ENCODE measurements at places on chromosomes 6 and 20.

GRCh38 chr20:10472871-10473270 lies 37.8 kb downstream of the SLX4IP start:
- no peak for DNase-seq

DNA sequence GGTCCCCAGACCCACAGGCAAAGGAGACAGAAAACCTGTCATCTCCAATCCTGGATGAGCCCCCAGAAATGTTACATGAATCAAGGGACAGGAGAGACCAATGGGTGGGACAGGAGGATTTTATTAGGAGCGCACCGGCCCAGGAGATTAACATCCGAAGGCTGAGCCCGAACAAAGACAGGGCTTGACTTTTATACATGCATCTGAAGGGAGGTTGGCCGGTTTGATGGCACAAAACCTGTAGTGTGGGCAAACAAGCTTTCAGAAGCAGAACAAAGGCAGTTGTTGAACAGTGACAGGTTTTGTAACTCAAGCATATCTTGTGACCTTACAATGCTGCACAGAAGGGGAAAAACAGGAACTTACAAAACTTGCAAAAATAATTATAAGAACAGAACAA lies 83.9 kb upstream of the GPR6 start:
- DNase-seq = no peak

GRCh38 chr6:97461218-97461617 lies 178.2 kb upstream of the MMS22L start:
- DNase-seq = no peak

- DNase-seq = no peak
These were observed 73.6 kb downstream of the REV3L start for GRCh38 chr6:111409430-111409829.

GRCh38 chr20:44688053-44688625 lies 27.0 kb upstream of the CCN5 start:
- DNase-seq = no peak

- peak; percentile 24 for DNase-seq
These were observed 585 bp downstream of the PSMB9 start for GRCh38 chr6:32854376-32855178.

DNA sequence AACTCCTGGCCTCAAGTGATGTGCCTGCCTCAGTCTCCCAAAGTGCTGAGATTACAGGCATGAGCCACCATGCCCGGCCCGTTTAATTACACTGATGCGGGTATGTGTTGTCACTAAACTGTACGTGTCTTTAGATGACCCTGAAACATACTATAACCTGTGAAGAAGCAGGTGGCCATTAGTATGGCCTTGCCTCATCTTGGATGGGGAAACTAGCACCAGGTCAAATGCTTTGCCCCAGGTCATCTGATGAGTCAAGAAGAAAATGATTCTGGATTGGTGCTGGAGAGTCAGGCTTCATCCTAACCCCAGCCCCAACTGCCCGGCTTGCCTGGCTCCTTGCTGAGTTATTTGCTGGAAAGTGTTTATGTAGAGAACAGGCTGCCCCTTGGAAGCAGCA lies 2.9 kb upstream of the SASH1 start:
- DNase-seq = no peak

GRCh38 chr20:19945732-19946670 lies 71.2 kb upstream of the NAA20 start:
- DNase-seq = no peak

DNA sequence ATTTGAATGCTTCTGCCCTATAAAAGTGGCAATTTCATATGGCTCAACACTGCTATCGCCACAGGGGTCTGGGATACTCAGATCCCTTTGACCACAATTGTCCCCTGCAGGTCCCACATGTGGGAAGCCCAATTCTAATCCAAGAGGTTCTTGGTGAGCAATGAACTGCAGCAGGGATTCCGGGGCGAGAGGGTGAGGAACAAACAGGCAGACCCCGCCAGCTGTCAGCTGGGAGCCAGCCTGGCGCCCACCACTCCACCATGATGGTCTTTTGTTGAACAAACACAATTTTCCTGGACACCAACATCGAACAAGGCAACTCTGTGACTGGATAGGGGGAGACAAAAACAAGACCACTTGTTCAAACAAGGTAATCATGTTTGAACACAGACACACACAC lies 80.5 kb downstream of the TMEM242 start:
- DNase-seq = no peak

DNA sequence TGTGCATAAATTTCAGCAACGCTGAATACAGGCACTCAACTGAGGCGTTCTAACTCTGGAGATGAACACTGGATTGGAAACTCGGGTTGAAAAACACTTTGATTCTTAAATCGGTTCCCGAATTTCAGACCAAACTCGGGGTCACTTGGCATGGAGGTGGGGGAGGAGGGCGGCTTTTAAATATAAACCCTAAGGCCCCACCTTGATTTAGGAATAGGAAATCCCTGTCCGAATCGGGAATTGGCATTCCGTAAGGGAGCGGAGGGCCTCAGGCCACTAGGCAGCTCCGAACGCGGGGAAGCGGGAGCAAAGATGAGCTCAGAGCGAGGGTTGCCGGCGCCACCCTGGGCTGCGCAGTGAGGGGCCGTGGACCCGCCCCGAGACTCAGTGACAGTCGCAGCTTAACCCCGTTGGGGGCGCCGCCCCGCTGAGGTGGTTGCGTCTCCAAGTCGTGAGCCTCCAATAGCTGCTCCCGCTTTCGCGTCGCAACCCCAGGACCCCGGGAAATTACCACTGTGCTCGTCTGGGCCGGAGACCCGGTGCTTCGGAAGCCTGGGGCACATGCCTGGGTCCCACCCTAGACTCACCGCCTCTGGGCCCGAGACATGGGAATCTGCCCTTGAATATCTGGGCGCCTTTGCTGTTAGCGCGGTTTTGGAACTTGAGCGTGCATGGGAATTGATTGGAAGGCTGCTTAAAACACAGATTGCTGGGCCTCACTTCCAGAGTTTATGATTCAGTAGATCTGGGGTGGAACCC lies 4.6 kb upstream of the SIM1 start:
- no peak for DNase-seq

DNA sequence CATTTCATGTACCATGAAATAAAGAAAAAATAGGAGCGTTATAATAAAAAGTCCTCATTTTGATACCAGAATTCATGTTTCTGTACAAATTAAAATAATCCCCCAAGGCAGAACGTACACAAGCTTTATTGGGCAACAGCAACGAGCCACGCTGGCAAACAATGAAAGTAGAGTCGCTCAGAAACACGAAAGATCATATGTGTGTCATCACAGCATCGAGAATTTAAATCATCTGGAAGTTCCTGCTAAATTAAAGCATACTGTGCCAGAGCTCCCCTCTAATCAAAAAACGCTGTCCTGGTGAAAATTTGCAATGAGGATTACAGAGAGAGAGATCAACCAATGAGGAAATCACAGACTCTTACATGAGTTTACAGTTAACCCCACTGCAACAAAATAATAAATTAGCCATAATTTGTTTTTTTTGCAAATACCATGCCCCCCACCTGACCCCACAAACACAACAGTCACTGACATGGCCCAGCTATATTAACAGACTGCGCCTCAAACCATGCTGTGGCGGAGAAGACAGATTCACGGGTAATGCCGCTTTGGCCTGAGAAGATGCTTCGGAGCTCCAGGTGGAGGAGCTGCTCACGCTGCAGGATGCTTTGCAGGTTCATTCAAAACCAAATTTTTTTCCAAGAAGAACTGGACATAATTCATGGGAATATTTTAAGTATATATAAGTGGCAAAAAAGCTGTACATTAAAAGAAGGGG lies 54.3 kb upstream of the NFATC2 start:
- no peak for DNase-seq

GRCh38 chr6:168583821-168584220 lies 142.8 kb downstream of the SMOC2 start:
- DNase-seq = no peak

DNA sequence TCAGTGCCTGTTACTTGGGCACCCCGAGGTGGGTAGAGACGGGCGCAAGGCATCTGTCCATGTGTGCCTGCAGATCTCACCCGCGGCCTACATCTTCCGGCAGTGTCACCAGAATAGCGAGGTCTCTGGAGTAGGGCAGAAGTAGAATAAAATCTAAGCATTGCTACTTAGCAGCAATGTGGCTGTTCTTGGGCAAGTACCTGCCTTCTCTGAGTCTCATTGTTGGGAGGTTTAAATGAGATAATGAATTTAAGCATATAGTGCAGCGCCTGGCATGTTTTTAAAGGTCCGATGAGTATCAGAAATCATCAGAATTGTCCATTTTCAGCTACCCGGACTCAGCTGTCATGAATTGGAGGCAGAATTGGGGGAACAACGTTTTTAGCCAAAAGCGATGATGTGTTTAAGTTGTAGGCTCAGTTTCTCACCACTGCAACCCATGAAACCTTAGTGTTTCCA lies 800 bp downstream of the ABCC10 start:
- no peak for DNase-seq

GRCh38 chr6:22647719-22648118 lies 78.4 kb downstream of the HDGFL1 start:
- DNase-seq = no peak

- DNase-seq = peak; percentile 13
These were observed 192.2 kb downstream of the FARS2 start for GRCh38 chr6:5453546-5453945.

DNA sequence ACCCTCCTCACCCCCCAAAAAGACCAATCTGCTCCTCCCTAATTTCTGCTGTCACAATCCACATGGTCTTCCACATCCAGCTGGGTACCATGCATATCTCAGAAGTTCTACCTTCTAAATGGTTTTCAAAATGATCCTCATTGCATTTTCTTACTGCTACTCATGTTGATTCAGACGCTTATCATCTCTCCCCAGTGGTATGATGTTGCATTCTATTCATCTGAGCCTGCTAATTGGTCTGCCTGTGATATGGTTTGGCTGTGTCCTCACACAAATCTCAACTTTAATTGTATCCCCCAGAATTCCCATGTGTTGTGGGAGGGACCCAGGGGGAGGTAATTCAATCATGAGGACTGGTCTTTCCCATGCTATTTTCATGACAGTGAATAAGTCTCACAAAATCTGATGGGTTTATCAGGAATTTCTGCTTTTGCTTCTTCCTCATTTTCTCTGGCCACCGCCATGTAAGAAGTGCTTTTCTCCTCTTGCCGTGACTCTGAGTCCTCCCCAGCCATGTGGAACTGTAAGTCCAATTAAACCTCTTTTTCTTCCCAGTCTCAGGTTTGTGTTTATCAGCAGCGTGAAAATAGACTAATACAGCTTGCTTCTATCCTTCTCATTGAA lies 41.4 kb upstream of the CLIC5 start:
- DNase-seq = no peak

DNA sequence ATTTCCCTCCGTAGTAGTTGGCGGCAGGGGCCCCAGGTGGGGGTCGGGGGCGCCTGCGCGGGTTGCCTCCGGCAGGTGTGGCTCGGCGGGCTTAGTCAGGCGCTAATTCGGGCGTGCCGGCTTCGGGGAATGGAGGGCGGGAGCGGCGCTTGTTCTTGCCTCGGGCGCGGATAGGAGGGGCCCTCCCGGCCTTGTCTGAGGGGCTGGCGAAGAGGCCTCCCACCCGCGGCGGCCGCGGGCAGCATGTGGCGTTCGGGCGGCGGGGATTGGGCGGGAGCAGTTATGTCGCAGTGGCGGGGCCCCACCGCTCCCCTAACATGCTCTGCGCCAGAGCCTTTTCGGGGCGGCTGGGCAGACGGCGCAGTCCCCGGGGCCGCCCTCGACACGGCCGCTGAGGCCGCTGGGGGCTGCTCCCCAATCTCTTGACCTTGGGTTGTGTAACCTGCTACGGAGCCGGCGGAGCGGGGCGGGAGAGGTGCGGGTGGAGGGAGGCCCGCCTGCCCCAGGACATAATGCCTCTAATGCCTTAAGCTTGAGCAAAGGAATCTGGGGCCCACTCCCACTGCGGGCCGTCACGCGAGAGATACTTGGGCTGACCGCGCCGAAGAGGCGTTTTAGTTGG lies 1.1 kb downstream of the AMD1 start:
- peak; percentile 27 for DNase-seq

DNA sequence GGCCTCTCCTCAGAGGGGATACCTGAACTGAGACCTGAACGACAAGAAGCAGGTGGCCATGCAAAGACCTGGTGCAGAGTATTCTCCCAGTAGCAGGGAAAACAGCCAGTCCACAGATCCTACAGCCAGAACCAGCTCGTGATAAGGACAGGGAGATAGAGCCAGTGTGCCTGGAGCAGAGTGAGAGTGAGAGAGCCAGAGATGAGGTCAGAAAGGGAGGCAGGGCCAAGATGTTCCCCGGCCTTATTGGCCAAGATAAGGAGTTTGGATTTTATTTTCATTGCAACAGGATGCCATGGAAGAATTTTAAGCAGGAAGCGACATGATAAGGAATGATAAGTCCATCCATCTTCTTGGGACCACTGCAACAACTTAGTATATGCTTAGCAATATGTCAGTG lies 111.8 kb downstream of the UBE3D start:
- DNase-seq = no peak

- DNase-seq = no peak
These were observed 851.4 kb upstream of the CITED2 start for GRCh38 chr6:140225701-140226436.

Data from HT1080 (cell line).